Tibial artery (tissue), 4 donors: ENCODE measurements at places on chromosomes 3 and 15.

DNA sequence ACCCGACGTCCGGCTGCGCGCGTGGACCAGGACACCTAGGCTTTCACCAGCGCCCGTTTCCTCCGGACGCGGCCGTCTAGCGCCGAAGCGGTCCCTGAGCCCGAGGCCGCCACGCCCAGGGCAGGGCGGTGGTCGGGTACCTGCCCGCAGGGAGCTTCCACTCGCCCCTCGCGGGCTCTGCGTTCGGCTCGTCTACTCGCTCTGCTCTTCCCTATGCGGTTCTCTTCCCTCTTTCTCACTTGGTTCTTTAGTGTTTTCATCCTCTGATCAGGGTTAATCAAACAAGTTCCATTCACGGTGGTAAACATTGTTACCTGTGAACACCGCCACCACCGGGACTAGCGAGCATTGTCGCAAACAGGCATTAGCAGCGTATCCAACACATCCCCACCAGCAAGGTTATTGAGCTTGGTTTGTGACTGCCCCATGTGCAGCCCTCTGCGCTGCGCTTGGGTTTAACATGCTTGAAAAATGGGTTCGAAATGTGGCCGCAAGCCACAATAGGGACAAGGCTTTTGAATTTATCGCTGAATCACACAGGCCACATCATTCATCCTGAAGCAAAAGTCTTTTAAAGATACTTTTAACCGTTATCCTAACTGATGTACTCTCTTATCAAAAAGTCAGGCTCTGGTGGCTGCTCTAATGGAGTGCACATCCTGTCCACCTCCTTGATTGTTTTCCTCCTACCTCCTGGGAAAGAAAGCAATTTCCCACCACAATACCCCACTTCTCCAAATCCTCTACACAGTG is 843 bp upstream of the CD47 start:
- no peak for DNase-seq

GRCh38 chr3:76586471-76586870 is 453.4 kb upstream of the ROBO2 start:
- DNase-seq: no peak

- no peak for DNase-seq
These were observed 37.6 kb upstream of the EPHB3 start for GRCh38 chr3:184523825-184524615.

DNA sequence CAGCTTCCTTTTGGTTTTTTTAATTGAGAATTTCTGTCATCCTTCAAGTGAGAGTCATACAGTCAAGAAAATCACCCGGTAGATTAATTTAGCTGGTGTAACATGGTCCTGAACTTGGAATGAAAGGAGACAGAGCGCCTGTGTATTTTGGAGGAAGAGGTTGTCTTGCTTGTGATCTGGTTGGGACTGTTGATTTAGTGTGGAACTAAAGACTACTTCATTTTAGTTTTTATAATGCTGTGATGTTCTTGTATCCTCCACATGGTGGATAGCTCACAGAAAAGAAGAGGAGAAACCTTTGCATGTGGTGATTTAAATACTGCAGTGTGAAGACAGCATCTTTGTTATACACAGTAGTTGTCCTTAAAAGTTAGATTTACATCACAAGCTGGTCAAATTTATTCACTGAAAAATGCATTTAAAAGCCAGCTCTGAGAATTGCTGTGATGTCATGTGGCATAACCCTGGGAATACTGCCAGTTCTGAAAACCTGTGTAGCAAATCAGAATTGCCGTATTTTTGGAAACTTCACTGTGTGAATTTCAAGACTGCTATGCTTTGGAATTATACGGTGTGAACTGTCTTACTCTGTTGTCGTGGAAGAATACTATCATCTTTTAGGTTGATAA is 268.5 kb downstream of the PTPRG start:
- no peak for DNase-seq

DNA sequence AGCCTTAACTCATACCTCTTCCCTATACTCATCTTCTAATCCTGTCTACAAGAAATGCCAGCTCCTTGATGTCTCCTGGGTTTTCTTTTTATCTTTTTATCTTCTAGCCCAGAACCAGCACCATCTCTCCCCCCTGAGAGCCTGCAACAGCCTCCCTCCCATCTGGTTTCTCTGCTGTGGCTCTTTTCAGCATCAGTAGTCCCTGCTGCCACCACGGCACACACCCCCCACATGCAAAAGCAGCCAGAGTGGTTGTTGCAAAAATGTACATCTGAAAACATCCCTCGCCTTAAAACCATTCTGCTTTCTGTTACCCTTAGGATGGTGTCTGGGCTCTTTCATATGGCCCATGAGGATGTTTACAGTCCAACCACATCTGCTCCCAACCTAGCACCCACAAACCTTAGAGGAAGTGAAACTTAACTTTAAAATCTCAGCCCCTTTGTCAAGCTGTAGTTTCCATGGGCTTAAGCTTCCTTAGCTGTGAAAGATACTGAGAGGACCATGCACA is 775 bp downstream of the TTC21A start:
- DNase-seq: no peak

GRCh38 chr15:72451224-72451623 is 22.9 kb upstream of the ARIH1 start:
- DNase-seq: no peak

GRCh38 chr15:95448531-95449229 is 881.8 kb upstream of the NR2F2 start:
- no peak for DNase-seq

DNA sequence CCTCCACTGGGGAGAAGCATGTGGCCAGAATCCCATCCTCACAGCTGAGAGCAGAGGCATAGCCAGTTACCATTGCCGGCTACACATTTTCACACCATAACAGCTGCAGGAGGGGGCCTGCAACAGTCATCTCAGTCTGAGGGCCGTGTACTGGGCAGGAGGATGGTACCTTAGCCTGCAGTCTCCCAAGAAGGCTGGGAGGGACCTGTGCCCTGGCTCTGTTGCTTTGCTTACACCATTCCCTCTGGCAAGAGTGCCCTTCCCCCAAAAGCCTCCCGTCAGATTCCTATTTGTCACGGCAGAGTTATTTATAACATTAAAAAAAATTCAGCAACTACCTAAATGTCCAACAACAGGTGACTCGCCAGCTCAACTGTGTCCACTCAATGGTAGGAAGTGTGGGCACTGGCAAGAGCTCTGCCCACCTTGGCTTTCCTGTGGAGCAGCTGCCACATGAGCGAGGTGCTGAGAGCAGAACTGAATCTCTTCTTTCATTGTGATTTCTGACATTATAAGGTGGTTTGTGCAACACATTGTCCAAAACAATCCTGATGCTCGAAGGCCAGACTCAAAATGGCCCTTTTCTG is 4.4 kb downstream of the CAMKV start:
- no peak for DNase-seq

DNA sequence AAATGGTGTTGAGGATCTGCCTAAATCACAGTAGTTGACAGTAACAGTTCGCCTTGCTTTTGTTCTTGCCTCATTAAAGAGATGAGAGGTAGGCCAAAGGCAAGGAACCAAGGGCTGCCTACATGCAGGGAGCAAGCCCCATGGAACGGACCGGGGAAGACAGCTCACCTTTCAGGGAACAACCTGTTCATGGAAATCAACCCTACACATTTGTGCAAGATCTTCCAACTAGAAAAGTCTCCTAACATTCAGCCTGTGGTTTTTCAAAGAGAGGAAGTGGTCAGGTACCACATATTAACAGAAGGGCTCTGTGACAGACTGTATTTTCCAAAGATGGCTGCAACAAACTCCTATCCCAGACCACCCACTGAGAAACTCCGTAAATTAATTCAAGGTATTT is 1031.8 kb upstream of the NR2F2 start:
- DNase-seq: no peak

GRCh38 chr15:37111427-37111717 is 11.0 kb upstream of the MEIS2 start:
- no peak for DNase-seq

DNA sequence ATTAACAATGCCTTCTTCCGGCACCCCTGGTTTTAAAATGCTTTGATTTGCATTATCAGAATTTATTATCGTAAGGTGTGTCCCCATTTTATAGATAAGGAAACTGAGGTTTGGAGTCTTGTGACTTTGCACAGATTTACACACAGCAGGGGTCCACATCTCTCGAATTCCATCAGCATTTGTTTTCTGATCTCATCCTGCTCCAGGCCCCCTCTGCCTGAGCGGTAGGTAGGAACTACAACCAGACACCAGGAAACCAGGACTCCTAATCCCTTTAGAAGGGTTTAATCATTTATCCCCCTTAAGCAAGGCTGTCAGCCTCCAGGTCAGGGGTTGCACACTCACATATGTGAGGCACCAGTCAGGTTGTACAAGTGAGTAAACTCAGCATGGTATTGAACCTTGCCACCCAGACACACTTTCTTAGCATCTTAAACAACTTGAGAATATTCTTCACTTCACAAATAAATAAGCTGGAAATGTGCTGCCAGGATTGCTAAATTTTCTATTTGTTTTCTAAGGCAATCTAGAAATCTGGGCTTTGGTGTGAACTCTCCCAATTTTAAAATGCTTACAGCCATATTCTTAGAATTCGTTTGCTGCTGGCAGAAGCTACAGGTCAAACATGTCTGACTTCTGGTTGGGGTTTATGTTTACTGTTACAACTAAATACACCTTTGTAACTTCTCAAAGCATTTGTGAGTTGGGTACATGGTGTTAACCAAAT is 31.7 kb upstream of the CMTM7 start:
- no peak for DNase-seq

DNA sequence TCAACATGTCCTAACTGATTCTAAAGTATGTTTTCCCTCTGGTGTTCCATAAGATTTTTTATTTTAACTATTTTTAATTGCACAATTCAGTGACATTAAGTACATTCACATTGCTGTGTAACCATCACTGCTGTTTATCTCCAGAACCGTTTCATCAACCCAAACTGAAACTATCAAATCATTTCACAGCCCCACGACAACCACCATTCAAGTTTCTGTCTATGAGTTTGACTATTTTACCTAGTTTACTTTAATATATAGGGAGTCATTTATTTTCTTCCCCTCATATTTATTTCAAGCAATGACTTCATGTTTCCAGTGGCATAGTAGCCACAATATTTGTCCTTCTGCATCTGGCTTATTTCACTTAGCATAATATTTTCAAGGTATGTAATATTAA is 8.4 kb downstream of the RTP1 start:
- no peak for DNase-seq

DNA sequence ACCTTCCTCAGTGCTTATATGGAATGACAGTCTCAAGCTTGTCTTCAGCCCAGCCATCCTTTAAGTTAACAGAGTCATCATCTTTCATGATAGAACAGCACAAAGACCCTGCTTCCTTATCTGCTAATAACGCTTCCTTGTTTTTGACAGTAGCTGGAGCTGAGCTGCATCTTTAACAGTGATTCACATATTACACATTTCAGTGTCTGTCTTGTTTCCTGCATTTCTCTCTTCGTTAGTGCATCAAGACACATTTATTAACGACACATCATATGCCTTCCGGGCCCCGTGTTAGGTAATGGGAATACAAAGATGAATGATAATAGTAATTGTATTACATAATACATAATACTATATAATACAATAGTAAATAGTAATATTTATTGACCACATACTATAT is 30.2 kb upstream of the GREM1 start:
- no peak for DNase-seq

DNA sequence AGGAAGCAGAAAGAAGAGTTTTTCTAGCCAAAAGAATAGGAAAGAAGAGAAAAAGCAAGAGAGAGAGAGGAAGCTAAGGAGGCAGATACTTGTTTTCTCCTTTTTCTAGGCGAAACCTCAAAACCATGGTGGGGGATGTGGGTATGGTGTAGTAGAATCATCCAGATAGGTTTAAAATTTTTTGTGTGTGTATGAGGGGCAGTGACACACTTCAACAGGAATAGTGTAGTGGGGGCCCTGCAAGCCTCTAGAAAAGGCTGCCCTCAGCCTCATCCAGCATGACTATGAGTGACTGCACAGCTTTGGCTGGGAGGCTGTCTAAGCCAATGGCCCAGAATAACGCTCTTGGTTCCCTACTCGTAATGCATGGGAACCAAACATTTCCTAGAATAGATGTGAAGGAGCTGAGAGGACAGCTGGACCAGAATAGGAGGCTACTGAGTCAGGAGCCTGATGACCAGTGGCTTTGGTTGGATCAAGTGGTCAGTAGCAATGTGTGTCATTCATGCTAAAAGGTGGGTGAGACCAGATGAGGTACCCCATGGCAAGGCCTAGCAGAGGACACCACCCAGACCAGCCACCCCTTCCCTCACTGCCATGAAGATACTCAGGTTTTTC is 24.4 kb downstream of the MOBP start:
- no peak for DNase-seq

GRCh38 chr15:35167675-35168074 is 82.6 kb upstream of the NANOGP8 start:
- no peak for DNase-seq

DNA sequence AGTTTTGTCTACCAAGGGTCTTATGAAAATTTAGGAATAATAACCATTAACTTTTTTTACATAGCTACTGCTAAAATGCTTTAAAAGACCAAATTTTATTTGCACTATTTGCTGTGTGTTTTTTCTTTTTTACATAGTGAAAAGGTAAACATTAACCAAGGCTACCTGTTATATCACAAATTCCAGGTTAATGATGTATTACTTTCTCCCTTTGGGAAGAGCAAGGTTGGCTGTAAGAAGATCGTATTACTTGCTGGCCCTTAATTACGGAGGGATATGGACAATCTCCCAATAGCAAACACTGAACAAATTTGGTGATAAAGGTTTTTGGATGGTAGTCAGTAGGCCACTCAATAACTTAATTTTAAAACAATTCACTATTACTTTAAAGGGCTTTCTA is 22.4 kb downstream of the LRRC58 start:
- no peak for DNase-seq

DNA sequence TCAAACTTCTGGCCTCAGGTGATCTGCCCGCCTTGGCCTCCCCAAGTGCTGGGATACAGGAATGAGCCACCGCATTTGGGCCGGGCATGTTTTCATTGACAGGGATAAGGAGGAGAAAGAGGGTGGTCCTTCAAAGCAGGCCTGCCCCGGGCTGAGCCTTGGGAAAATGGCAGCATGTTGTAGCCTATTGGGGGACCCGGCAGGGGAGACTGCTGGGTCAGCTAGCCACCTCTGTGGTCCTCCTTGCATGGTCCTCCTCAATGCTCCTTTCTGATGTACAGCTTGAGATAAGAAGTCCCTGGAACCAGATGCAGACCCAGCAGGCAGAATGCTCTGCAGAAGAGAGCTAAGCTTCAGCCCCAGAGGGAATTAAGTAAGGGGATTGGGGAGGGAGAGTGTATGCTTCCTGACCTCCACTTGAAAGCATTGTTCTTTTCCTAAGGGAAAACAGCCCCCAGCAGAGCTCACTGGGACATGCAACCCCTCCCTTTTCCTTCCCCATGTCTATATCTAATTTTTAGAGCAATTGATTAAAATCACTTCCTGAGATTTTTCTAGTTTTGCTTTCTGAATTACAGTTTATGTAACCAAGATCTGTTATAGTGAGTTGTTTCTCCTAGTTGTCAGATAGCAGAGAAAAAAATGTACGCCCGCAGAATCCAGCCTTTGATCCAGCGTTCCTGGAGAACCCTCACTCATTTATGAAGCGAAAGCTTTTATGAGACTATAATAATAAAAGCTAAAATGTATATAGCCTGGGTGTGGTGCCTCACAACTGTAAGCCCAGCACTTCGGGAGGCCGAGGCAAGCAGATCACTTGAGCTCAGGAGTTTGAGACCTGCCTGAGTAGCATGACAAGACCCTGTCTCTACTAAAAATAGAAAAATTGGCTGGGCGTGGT is 48.7 kb upstream of the VILL start:
- DNase-seq: no peak
